ENCODE measurements at places on chromosomes 2 and 18.

- no peak for DNase-seq
Measured at GRCh38 chr18:5872886-5873285, 22.4 kb downstream of the TMEM200C start.

DNA sequence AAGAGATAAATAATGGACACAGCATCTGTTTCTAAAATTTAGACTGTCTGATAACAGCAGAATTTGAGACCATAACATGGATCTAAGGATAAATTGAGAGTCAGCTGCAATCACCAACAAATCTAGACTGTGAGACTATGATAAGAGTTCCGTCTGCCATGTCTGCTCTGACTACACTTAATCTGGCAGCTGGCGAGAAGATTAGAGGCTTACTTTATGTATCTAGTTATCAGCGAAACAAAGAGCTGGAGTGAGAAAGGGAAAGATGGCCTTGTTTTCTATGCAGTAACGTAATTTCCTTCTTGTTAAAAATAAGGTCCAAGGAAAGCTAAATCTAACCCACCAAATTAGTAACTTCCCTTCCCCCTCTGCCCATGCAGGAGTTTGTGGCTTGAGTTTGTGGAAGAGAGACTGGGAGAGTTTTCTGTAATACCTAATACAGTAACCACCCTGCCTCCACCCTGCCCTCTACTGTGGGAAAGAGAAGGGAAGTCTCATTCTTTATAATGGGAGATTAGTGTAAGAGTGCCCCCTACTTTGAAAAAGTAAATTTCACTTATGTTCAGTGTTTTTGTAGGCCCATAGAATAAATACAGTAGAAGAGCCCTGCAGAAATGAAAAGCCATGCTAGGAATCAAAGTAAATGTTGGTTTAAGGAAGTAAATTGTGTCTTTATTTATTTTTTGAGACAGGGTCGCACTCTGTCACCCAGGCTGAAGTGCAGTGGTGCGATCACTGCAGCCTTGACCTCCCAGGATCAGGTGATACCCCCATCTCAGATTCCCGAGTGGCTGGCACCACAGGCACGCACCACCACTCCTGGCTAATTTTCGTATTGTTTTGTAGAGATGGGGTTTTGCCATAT, 27.5 kb downstream of the EML4 start:
- DNase-seq, result peak; percentile 25

DNA sequence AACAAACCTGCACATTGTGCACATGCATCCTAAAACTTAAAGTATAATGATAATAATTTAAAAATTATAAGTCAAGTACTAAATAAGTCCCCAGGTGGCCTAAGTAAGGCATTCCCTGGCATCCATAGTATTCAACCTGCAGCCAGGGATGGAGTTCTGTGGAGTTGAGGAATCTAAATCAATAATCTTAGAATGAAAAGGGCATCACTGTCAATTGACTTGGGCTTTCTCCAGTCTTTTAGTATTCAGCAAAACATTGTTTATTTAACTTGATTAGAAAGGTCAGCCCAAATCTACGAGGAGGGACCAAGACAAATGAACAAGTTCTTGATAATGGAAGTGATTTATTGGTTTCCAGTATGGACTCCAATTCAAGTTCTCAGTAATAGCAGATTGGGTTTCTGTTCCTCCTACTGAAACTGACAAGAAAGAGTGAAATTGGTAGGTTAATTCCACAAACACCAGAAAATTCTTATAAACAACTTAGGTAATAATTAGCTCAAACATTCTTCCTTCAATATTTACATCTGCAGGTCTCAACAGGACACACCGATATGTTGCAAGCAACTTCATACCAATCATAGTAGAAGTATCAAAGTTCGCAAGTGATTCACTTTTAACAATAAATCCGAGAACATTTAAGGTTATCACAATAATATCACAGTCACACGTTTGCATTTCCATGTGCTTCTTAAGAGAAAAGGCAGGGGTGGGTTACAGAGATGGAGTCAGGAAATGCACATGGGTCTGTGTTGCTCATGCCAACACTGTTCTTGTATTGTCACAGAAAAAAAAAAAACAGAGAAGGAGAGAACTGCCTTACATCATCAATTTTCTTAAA, 51.7 kb upstream of the EHBP1 start:
- no peak for DNase-seq

DNA sequence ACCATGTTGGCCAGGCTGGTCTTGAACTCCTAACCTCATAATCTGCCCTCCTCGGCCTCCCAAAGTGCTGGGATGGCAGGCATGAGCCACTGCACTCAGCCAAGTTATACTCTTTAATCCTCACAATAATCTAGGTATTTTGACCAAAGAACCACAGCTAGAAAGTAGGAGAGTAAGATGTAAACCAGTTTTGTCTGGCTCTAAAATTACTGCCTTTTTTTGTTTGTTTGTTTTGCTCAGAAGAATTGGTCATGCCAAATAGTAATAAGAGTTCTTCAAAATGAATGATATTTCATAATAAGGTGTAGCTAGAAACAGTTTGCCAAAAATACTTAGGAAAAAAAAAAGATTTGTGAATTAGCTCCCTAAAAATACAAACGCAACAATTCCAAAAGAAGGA, 36.7 kb downstream of the SCN2A start:
- no peak for DNase-seq

DNA sequence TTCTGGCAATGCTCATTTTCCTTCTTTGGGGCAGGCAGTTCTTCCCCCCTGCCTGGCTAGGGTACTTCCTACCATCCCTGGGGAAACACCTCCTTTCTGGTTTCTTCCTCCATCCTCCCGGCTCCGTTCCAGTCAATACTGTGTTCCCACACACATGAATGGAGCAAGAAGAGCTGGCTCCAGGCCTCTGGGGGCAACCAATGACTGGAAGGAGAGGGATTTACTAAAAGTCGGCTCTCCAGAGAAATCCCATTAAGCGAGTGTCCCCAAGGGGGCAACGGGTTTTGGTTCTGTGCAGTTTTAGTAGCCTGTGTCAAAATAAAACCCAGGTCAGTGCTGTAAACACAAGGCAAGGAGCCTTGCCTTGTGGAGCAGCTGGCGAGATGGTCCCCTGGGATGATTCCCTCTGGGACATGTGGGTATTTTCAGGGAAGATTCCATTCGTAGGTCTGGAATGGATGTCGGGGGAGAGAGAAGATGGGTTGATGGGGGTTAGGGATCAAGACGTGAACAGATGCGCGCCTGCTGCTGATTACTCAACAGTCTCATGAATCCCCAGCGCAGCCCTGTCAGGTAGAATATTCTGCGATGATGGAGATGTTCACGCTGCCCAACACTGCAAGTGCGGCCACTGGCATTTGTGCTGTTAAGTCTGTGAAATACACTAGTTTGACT, 32.0 kb downstream of the EMILIN2 start:
- no peak for DNase-seq

DNA sequence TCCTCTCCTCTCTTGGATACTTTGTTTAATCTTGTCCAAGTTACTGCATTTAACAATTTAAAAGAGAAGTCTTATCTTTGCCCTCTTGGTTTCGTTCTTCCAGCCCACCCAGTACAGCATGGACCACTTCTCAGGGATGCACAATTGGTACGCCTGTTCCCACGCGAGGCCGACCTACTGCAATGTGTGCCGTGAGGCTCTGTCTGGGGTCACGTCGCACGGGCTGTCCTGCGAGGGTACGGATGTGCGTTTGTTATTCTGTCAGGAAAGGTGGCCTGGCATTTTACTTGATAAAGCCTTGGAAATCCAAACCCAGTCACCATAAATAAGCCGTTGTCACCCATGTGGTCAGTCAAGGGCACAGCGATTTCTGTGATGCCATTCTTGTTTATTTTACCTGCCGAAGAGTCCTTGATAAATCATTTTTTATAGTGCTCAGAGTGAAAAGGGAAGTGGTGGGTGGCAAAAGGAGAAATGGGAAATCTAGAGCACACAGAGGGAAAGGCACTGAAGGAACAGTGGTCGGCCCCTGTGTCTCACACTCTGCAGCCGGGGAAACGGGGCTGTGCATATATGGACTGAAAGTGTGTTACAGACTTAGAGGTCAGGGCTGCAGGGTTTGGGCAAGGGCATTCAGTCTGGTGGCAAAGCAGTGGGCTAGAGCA, 80.5 kb downstream of the DGKD start:
- no peak for DNase-seq

GRCh38 chr2:15830937-15831549, 109.3 kb upstream of the MYCN start:
- DNase-seq, result no peak

DNA sequence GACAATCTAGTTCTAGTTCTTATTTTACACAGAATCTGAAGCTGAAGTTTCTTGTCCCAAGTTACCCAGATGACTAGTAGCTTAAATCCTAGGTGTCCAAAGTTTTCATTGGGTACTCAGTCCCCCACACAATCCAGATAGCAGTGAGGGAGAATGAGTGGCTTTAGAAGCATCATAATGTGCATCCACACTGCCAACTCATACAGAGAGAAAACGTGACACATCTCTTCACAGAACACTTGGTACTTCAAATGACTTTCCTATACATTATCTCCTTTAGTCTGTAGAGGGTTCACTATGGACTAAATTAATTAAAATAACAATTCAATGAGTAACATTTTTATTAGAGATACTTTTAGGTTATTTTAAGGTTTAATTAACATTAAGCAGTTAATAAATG, 45.2 kb downstream of the STRADB start:
- no peak for DNase-seq

DNA sequence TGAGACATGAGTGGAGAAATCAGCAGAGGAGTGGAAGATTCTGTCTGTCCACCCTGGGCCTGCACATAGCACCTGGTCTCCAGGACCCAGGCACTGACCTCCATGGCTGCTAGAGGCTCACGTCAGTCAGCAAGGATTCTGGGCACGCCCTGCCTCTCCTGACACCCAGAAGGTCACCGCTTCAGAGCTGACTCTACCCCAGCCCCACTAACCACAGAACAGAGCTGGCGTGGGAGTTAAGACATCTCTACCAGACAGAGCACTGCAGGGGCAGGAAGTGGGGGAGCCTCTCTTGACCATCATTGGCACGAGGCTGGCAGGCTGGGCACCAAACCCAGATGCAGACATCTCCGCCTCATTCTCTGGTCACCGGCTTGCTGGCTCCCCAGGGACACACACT, 3.0 kb downstream of the ADCY3 start:
- DNase-seq, result no peak

DNA sequence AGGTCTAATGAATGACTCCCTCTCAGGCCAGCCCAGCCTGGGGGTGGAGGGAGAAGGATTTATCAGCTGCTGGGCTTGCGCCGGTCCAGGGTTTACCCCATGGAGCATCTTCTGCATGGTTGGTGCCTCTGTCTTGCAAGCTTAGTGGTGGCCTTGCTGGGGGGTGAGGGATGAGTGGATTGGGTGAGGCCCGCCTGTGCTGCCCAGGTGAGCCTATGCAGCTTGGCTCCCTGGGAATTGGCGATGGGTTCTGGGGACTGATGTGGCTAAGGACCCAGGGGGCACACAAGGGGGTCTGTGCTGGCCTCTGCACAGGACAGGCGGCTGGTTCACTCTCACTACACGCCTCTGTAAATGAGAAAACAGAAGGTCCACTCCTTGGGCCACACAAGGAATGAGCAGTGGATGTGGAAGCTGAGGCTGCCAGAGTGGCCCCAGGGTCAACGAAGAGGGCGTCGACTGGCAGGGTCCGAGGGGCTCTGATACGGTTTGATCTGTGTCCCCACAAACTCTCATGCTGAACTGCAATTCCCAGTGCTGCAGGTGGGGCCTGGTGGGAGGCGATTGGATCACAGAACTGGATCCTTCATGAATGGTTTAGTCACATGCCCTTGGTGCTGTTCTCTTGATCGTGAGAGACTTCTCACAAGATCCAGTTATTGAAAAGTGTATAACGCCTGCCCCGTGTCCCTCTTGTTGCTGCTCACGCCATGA, 151.6 kb upstream of the HDAC4 start:
- DNase-seq, result no peak

DNA sequence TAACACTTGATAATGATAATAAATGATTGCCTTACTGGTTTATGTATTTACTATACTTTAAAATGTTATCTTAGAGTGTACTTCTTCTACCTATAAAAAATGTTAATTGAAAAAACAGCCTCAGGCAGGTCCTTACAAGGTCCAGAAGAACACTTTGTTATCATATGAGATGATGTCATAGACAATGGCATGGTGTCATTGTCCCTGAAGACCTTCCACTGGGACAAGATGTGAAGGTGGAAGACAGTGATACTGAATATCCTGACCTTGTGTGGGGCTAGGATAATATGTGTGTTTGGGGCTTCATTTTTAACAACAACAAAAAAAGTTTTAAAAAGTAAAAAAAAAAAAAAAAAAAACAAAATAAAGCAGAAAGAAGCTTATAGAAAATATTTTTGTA, 342.2 kb upstream of the KYNU start:
- DNase-seq, result no peak

GRCh38 chr2:235669983-235670962, 176.4 kb downstream of the AGAP1 start:
- no peak for DNase-seq

GRCh38 chr2:219906114-219907010, 278.9 kb downstream of the SLC4A3 start:
- no peak for DNase-seq

DNA sequence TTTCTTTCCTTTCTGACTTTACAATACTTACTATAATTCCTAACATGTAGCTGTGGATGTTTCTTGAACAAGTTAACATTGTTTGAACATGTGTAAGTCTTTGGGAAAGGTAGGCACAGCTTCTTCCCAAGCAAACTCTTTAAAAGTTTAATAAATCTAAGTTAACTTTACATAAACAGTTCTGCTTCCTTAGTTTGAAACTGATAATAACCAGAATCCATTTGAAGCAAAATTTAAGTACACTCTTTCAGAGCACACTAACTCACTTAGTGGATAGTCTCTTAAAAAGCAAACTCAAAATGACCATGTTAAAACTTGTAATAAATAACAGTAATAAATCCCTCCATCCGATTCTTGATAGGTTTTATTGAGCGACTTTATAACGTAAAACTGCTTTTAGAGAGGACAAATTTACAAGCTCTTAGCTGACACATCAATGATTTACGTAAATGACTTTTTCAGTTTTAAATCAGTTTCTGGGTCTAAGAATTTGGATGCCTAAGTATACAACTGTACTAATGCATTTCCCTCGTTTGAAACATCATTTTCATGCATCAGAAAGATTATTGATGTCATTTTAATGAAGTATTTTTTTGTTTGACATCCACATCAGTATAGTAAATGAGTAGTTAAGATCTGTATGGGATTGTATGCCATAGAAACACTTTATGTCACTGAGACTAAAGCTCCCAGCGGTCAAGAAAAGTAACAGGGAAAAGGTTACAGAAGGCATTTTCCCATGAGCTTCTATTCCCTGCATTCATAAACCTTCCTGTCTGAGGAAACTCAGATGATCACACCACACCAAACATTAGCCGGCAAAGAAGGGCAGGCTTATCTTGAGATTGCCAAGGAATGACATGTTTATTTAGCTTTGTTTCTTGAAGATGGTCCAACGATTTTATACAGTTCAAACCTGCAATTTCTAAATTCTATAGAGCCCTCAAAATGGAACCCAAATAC, 67.5 kb downstream of the PDE1A start:
- DNase-seq, result no peak

- no peak for DNase-seq
Measured at GRCh38 chr18:75264926-75265597, 54.5 kb downstream of the TSHZ1 start.
